ENCODE measurements at places on chromosomes 2 and 18.

DNA sequence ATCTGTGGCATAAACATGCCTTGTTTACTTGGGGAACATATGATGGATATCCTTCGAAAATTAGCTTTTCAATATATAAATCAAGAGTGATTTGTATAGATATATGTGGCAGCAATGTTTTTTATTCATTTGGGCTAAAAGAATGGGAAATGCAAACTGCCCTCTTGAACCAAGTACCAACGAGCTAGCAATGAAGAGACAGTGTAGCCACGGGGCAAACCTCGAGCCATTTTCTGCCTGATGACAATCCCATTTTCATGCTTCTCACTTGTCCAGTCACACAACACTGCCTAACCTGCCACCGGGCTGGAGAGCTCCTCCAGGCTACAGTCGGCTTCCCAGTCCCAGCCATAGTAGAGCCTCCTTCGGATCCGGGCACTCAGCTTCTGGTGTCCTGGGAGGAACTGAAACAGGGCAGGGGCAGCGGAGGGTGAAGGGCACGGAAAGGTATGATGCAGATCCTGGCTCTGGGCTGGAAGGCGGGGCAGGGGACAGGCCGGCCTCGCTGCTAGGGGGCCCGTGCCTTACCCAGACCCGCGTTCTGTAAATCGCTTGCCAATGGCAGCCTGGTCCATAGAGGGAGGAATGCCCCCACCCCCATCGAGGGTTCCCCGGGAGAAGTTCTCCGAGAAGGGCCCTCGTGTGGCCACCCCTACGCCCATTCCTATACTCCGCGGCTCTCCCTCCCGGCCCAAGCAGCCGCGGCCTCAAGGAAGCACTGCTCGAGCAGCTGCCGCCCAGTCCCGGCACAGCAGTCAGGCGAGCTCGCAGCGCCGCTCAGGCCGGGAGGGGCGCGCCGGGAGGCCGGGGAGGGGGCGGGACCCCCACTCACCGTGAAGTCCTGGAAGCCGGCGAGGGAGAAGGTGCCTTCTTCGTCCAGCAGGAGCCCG is 552 bp downstream of the CNPPD1 start:
- no peak for DNase-seq

DNA sequence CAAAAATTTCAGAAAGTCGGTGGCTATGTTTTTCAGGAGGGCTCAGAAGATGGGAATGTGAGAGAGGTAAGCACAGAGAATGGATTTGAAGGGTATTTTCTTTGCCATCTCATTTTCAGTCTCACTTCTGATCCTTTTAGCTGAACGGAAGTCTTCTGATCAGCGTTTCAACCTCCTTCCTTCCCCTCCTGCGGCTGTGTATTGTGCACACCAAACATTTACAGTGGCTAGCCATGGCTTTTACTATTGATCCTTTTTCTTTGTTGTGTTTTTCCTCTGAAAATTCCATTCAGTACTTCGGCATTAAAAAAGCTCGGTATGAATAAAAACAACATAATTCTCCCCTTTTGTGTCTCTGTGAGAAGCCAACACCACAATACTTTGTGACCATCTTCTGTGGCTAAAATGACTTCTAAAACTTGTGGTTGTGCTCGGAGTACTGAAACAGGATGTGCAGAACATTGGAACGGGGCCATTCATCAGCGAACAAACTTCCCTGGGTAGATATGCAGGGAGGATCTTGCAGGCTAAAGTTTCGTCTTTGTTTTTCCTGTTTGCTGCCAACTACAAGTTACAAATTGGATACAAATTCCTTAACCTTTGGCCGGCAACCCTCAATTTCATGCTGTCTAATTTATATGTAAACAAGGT is 260.8 kb upstream of the FAM98A start:
- no peak for DNase-seq

DNA sequence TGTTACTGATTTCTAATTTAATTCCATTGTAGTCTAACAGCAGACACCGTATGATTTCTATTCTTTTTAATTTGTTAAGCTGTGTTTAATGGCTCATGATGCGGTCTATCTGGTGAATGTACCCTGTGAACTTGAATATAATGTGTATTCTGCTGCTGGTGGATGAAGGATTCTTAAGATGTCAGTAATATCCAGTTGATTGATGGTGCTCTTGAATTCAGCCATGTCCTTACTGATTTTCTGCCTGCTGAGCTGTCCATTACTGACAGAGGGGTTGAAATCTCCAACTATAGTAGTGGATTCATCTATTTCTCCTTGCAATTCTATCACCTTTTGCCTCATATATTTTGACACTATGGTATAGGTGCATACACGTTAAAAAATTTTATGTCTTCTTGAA is 373.3 kb upstream of the RAB12 start:
- no peak for DNase-seq

GRCh38 chr2:168524005-168524404 is 67.9 kb downstream of the CERS6 start:
- DNase-seq, result no peak

GRCh38 chr18:11149441-11150270 is at the start of gene PIEZO2:
Gene PIEZO2, minus strand, starts transcription at chr18:11149569. Its CDS starts 981 bp downstream, at chr18:11148588.
- DNase-seq, result peak; percentile 79

DNA sequence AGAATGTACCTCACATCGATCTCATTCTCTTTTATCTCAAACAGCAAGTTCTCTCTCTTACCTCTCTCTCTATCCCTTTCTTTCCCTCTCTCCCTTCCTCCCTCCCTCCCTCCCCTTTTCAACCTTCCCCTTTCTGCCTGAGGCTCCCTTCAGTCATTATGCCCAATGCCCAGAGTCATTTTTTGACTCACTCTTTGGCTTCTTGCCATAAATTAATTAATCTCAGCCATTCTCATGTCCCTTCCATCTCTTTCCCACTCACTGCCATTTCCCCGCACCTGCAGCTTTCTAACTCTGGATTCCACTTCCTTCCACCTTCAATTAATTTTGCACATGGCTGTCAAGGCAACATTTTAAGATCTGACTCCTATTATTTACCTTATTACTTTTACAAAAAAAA is 60.1 kb downstream of the EVA1A start:
- DNase-seq, result no peak

- DNase-seq, result no peak
Measured at GRCh38 chr2:137873536-137874244, 90.6 kb upstream of the HNMT start.

DNA sequence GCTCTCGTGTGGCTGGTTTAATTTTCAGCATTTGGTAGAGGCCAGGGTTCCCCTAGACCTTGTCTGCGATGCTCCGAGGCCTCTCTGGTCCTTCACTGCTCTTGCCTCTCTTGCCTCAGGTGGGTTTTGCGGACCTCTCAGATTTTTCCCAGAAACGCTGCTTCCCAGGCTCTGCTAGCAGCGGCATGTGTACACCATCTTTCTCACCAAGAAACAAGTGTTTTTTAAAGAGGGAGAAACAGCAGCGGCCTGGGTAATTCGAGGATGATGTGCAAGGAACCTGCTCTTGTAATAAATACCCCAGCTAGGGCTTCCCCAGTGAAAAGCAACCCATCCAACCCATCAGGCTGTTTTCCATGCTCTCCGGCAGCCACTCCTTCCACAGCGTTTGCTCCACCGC is 33.5 kb upstream of the COL6A3 start:
- DNase-seq, result no peak

GRCh38 chr2:74464406-74464805 is 776 bp downstream of the MOGS start:
- DNase-seq, result no peak

DNA sequence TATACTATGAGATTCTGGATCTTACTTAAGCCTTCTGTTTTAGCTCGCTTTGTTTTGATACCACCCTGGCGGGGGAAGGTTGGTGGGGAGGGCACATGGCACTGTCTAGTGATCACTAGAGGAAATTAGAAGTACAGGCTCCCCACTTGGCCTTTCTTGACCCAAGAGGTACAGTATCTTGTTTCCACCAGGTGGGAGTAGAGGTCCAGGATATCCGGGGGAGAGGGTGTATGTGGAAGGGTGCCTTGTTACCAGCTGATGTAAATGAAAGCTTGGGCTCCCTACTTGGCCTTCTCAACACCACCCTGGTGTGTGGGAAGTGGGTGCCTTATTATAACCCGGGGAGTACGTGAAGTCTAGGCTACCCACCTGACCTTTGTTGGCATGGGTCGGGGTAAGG is 7.5 kb downstream of the GALNT1 start:
- no peak for DNase-seq

- no peak for DNase-seq
Measured at GRCh38 chr2:17857021-17857420, 21.4 kb upstream of the KCNS3 start.

GRCh38 chr2:18304849-18305248 is 255.6 kb downstream of the RDH14 start:
- DNase-seq, result no peak

GRCh38 chr2:218218268-218219185 is 1.5 kb downstream of the ARPC2 start:
- no peak for DNase-seq

All from neural crest cell (in vitro differentiated cells).